ENCODE measurements at places on chromosomes 16 and 17. TPM values are rescaled to one million over a fixed set of nuclear protein-coding genes. Genes with fewer than 3 reads are reported as not detected.

- H3K27me3 ChIP-seq = no peaks in the 10 kb centered on the region
- no peaks in the 10 kb centered on the region for H3K4me1 ChIP-seq
- H3K27ac ChIP-seq = no peak overlapping the region
- no peak for DNase-seq
Observed at GRCh38 chr17:5536866-5537650, 47.3 kb downstream of the NLRP1 start.

- DNase-seq = no peak
- H3K4me1 ChIP-seq = peaks cover 15% of the 10 kb centered on the region
- H3K36me3 ChIP-seq = no peaks in the 10 kb centered on the region
- H3K27ac ChIP-seq = peak overlapping the region; percentile 1
Observed at GRCh38 chr17:79036181-79036580, 12.2 kb downstream of the C1QTNF1 start.

DNA sequence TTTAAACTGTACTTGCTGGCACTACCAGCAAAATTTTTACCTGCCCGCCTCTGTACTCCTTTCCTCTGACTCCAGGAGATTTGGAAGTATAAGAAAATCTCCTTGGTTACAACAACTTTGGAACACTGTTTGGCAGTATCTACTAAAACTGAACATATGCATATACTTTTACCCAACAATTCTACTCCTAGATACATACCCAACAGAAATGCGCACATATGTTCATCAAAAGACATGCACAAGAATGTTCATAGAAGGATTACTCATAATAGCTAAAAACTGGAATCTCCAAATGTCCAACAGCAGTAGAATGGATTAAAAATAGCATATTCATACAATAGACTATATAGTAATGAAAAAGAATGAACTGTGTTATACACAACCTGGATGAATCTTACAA, 21.7 kb upstream of the MED13 start:
- DNase-seq = no peak
- no peak overlapping the region for H3K27ac ChIP-seq
- no peak overlapping the region for H3K4me3 ChIP-seq
- H3K4me1 ChIP-seq = no peaks in the 10 kb centered on the region

The EVPLL gene
- total RNA-seq = not detected

Data from adrenal gland (tissue), 19 donors.